ENCODE measurements at places on chromosomes 2 and 18.
A peak's percentile ranks its signal among the peaks of the same experiment; 100 is the strongest.

- DNase-seq, result no peak
These were observed 127.8 kb upstream of the BCL2L11 start for GRCh38 chr2:110992886-110993285.

- DNase-seq, result no peak
These were observed 34.8 kb upstream of the KCNF1 start for GRCh38 chr2:10876963-10877362.

- no peak for DNase-seq
These were observed 52.3 kb downstream of the PAPOLG start for GRCh38 chr2:60808330-60808801.

DNA sequence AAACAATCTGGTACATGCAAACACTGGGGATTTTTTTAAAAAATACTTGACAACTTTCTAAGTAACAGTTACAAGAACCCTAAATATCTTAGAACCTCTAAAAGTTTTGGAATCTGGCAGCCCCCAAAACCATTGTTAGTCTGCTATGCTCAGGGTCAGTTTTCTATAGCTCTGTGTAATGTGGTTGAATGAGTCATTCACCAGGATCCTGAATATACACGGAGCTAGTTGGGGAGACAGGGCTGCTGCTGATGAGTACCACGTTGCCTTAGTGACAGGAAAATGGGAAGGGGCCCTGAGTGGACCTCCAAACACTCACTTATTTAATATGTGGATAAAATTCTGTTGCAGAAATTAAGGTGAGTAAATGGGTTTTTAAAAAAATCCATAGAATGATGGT, 36.9 kb upstream of the TANC1 start:
- DNase-seq, result peak; percentile 53

GRCh38 chr2:150548527-150548926, 61.1 kb upstream of the RND3 start:
- DNase-seq, result peak; percentile 58

DNA sequence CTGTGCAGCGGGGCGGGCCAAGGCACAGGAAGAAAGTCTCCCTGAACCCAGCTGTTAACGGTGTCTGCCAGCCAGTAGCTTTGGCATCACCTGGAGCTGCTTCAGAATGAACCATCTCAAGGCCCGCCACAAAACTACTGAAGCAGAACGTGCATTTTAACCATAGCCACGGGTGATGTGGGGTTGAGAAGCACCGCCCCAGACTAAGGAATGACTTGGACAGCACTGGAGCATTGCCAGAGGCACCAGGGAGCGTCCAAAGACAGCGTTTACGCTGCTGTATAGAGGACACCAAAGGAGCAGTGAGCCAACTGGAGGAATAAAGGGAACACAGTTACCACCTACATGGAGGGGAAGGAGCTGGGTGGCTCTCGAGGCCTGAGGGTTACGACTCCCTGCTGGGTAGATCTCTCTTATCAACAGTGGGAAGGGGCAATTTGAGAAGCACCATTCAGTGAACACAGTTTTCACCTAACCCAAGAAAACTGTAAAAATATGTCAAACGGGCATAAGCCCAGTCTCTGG, 28.4 kb upstream of the LONRF2 start:
- DNase-seq, result no peak

DNA sequence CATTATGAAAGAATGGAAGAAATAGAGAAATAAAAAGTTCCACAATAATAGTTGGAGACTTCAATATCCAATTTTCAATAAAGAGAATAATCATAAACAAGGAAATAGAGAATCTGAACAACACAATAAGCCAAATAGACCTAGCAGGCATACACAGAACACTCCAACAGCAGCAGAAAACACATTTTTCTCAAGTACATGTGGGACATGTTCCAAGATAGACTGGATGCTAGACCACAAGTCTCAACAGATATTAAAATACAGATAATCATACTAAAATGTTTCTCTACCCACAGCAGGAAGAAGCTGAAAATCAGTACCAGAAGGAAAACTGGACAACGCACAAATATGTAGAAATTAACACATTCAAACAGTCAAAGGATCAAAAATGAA, 113.9 kb downstream of the USP34 start:
- no peak for DNase-seq

DNA sequence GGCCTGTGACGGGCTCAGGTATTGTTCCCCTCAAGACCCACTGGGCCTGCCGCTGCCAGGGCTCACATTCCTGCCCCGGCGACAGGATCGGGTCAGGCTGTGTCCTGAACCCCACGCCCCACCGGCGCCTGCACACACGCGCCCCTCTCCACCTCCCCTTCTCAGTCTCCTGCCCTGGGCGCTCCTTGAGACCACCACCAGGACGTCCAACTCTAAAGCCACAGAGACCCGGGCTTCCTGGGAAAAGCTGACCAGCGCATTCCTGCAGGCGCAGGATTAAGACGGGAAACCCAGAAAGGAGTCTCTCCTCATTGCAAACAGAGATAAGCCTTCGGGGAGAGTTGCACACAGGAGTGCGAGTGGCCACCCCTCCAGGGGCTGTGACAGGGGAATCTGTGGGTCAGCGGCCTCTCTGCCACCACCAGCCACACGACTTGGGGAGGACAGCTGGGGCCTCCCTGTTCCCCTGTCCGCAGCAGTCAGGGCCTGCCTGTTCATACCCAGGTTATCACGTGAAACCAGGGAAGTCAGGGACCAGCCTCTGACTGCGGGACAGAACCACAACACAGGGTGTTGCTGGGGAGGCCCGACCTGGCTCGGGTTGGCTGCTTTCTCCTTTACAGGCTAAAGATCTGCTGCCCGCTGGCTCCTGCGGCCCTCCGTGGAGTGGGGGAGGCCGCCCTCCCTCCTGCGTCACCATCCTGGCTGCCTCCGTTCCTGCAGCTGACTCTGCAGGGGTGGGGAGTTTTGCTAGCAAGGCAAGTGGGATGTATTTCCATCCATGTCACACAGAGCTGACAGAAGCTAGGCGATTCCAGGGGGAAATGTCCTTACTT, 88.8 kb downstream of the ZCCHC2 start:
- no peak for DNase-seq
